ENCODE measurements at places on chromosomes 13 and 19.

GRCh38 chr19:5002143-5002542, 33.2 kb downstream of the KDM4B start:
- peak; percentile 27 for DNase-seq

DNA sequence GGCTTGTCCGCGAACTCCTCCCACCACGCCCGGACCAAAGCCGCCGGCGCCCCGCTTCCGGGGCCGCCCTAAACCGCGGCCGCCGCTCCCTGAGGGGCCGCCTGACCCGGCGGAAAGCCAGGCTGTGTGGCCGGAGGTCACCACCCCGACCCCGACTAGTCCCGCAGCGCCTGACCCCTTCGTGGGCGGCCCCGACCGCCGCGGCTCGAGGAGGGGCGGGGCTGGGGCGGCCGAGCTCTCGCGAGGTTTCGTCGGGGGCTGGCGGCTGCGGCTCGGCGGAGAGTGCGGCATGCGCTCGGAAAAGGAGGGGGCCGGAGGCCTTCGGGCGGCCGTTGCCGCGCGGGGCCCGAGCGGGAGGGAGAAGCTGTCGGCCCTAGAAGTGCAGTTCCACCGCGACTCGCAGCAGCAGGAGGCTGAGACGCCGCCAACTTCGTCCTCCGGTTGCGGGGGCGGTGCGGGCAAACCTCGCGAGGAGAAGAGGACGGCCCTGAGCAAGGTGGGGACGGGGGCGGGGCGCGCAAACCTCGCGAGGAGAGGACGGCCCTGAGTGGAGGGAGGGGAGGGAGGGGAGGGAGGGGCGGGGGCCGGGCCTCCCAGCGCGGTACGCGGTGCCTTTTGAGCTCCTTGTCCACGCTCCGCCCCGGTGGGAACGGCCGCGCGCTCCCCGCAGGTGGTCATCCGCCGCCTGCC, at the start of gene UPF3A:
Gene UPF3A (plus strand): TSS at position 251 of the 690 bp plus-strand sequence. CDS start 39 bp downstream, at position 290.
- peak; percentile 44 for DNase-seq

DNA sequence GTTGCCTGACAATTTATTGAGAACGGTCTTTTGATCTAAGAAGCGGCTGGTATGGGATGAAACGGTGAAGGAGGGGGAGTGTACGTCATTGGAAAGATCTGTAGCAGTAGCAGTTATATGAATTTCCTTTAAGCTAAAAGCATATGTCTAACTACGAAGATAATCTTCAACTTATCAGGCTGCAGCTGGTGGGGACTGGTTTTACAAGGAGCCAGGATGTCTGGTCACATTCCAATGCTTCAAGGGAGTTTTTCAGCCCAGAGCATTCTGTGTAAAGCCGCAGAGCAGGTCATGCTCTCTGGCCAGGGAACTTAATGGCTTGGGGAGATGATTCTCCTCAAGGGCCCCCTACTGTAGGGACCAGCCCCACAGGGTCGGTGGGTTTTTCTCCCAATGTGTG, 29.2 kb downstream of the CLEC4M start:
- no peak for DNase-seq

GRCh38 chr13:32902029-32902780, 114.0 kb upstream of the KL start:
- no peak for DNase-seq

DNA sequence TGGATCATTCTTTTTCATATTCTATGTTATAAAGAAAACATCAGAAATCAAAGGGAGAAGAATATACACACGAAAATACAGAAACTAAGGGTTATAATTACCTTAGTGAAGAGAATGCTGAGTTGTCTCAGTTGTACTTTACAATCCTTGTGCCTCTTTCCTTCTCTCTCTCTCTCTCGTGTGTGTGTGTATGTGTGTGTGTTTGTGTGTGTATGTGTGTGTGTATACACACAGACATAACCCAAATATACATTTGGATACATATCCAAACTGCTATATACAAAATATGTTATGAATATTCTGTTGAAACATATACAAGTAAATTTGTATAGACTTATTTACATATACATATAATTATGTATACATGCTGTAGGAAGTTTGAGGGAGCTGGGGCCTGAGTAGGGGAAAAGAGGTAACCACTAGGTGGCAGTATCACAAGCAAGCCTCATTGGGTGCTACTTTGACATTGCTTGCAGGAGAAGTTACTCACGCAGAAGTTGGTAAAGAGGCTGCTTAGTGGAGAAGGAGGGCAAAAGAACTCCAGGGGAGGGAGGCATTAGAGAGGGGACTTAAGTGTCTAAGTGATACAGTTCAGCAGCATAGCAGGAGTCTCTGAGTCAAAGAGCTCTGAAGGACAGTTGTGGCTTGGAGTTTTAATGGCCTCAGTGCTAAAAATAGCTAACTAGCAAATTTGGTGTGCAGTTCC, 465.1 kb upstream of the PCDH20 start:
- no peak for DNase-seq

DNA sequence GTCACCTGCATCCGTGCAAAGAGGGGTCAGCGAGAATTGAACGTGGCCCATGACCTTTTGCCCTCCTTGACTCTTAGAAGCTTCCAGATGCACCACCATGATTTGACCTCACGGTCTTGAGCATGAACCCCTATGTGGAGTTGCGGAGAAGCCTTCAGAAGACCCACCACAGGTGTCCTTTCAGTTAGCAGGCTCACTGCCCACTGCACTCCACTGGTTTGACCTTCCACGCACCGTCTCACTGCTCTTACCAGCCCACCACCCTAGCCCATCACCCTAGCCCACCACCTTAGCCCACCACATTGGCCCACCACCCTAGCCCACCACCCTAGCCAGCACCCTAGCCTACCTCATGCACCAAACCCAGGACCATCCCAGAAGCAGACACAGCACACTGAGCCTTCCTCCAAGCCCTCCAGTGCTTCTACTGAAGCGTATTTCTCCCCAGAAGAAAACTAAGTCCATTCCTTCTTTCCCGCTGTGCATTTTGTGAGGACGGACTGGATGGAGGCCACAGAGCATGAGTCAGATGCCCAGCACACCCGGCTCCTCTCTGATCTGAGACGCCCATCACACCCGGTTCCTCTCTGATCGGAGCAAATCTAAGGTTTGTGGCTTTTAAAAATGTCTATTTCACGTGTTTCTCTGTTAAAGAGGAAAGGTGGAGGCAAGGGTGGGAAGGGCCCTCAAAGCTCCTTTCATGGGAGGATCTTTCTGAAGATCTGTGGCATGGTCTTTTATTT, 45.8 kb downstream of the SOX1 start:
- DNase-seq: no peak

- DNase-seq: no peak
Measured at GRCh38 chr19:4363571-4364304, 20.4 kb downstream of the MPND start.

GRCh38 chr19:38833092-38833425, 1.5 kb upstream of the ECH1 start:
- no peak for DNase-seq

DNA sequence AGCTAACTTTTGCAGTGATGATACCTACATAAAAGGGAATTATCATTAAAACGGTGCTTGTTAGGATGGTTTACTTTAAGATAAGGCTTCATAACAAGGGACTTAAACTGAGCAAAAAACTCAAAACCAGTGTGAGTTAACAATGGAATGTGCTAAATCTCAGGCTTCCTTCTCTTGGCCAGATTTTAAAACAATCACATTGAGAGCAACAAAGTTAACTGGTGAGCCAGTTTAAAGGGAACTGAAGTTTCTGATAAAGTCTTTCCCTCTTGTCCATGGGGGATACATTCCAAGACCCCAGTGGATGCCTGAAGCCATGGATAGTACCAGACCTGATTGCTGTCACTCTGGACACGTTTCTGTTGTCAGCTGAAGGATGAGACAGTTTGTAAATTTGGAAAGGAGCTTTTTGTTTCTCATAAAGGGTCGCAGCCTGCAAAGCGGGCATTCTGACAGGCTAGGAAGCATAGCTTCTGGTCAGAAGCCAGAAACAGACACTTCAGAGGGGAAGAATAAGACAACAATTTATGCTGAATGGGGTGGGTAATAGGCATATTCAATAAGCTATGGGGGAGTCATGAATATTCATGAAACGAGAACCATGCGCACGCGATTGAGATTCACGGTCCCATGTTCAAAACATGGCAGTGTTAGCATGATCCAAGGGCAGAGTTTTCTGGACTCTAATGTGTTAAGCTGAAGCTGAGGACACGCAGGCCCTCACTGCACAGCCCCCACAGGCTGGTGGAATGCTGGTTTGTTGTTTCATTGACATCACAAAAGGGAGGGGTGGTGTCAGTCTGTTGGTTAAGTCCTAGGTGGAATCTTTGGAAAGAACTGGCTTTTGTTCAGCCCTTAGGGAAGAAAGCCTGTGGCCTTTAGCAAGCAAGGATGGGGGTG, 150.6 kb upstream of the RNF113B start:
- no peak for DNase-seq

DNA sequence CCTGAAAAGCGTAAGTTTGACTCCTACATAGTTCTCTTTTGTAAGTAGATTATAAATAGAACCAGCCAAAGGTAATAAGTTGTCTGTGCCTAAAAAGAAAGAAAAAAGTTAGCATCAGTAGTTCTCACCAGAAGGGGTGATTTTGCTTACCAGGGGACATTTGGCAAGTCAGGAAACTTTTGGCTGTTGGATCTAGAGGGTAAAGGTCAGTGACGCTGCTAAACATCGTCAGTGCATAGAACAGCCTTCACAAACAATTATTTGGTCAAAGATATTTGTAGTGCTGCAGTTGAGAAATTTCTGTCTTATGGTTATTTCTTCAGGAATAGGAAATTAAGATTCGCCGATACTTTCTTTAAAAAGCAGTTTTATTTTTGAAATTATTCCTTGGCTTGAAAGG, 2.0 kb downstream of the USPL1 start:
- DNase-seq: no peak

GRCh38 chr13:111282997-111283396, 37.4 kb upstream of the TEX29 start:
- no peak for DNase-seq

DNA sequence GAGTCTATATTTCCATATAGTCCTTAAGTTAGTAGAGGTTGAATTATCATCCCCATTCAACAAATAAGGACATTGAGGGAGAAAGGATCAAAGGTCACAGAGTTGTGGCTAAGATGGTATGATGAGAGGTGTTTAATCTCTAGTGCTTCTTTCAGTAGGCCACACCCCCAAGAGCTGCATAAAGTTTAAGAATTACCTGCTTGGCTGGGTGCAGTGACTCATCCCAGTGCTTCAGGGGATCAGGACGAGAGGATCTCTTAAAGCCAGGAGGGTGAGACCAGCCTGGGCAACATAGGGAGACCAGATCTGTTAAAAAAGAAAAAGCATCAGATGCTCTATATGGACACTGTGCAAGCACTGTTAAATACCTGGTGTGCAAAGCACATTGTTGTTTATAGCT, 560.0 kb upstream of the KLHL1 start:
- no peak for DNase-seq

DNA sequence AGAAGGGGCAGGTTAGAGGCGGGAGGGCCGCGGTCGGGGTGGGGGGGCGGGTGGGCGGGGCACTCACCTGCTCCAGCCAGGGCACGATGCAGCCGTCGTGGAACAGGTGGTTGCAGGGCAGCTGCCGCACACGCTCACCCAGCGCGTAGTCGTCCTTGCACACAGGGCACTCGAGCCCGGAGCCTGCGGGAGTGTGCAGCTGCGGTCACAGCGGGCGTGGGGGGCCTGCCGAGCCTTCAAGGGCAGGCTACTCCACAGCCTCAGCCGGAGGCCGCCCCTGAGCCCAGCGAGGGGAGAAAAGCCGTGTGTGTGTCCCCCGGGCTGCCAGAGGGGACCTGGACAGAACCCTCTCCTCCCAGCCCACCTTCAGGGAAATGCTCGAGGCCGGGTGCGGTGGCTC, 8.6 kb downstream of the FGF22 start:
- DNase-seq: no peak

DNA sequence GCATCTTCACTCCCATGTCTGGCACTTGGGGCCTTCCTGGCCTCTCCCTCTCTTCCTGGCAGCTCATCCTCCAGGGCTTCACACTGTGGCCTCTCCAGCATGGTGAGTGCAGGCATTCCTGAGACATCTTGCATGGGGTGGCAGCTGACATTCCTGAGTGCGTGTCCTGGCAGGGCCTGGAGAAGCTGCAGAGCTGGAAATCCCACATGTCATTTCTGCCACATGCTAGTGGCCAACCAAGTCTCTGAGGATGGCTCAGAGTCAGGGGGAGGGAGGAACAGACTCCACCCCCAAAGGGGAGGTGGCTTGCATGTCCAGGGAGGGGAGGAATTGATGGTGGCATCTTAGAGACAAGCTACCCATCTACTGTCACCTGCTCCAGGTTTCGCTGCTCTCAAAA, 41.6 kb upstream of the AMER2 start:
- peak; percentile 4 for DNase-seq

Data from HFF-Myc (cell line).